ENCODE measurements at places on chromosomes 12 and 14. TPM values are rescaled to one million over a fixed set of nuclear protein-coding genes. Genes with fewer than 3 reads are reported as not detected.

The AQP6 gene
- total RNA-seq, result under 0.01 TPM

The STON2 gene
- total RNA-seq, result 0.85 TPM

The PLA2G1B gene
- not detected for total RNA-seq

The TRAFD1 gene
- 50.0 TPM for total RNA-seq

The ITGA5 gene
- total RNA-seq, result 290 TPM

The TRPV4 gene
- 1.7 TPM for total RNA-seq

The SCAF11 gene
- total RNA-seq, result 49.3 TPM

The PGF gene
- 17.8 TPM for total RNA-seq

The CEBPE gene
- total RNA-seq, result not detected

The TPPP2 gene
- total RNA-seq, result not detected

The ARL6IP4 gene
- 101 TPM for total RNA-seq

The TAS2R30 gene
- total RNA-seq, result 4.2 TPM

The GNB3 gene
- total RNA-seq, result 1.4 TPM

The PTHLH gene
- total RNA-seq, result 10.2 TPM

The FAM90A1 gene
- 0.28 TPM for total RNA-seq

The CCDC88C gene
- total RNA-seq, result 0.77 TPM

The SYCP3 gene
- total RNA-seq, result 0.85 TPM

The TEX52 gene
- total RNA-seq, result not detected

The REC8 gene
- total RNA-seq, result 0.77 TPM

The KRT2 gene
- total RNA-seq, result not detected

The ZFHX2 gene
- total RNA-seq, result under 0.01 TPM

The MIPOL1 gene
- total RNA-seq, result 5.9 TPM

The CATSPERB gene
- total RNA-seq, result not detected

The MYF5 gene
- total RNA-seq, result not detected

The KRT73 gene
- total RNA-seq, result not detected

The GARIN6 gene
- total RNA-seq, result not detected

Measured in regular cardiac myocyte (primary cell).